ENCODE measurements at places on chromosomes 1 and 21.

DNA sequence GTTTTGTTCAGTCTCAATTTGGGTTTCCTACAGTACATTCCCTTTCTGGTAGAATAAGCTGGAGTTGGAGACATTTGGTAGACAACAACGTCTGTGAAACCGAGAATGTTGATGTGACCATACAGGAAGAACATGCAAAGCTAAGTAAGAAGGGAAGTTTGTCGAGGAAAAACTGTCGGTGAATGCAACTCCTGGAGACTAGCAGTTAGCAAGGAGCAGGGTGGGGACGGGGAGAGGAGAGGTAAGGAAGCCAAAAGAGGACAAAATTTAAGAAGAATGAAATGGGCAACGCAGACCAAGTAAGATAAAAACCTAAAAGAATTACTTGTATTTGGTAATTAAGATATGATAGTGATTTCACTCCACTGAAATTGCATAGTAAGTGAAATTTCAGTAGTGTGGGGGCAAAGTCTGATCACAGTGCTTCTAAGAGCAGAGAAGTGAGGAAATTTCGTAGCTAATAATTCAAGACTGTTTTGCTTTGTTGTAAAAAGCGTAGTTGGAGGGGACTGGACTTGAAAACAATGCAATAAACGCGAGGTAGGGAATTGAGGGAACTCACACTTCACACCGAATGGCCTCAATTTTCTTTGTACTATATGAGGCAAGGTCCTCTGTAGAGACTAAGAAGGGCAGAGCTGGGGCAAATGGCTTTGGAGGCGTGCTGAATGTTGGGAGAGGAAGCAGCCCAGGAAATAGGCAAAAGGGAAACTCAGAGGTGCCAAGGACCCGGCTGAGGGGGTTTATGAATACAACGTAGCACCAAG is 787 bp upstream of the GIPC2 start:
- DNase-seq, result no peak

- no peak for DNase-seq
These were observed 15.5 kb upstream of the USP24 start for GRCh38 chr1:55230659-55231058.

- no peak for DNase-seq
These were observed 381.1 kb upstream of the NCAM2 start for GRCh38 chr21:20617130-20617529.

DNA sequence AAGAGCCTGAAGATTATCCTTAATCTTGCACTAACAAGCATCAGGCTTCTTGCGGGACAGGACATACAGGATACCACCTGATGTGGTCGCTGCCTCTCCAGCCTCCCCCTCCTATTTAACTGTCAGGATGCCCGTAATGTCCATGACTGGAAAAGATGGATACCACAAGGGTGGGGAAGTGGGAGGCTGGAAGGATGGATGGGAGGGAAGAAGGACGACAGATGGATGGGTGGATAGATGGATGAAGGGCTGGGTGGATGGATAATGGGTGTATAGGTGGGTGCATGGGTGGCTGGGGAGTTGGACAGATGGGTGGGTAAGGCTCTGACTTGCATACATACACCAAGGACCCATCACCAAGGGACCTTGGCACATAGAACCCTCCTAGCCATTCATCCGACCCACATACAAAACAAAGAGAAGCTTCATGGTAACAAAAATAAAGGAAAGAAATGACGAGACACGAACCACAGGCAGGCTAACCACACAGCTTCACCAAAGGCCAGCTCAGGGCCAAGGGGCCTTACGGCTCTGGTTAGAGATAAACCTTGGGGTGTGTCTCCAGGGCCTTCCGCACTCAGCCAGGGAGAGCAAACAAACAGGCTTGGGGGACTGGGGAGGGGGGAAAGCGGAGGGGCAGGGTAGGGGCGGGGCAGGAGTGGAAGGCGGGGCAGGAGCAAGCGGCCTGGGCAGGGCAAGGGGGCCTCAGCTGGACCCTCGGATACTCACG is 50.5 kb downstream of the HSPG2 start:
- DNase-seq, result no peak

DNA sequence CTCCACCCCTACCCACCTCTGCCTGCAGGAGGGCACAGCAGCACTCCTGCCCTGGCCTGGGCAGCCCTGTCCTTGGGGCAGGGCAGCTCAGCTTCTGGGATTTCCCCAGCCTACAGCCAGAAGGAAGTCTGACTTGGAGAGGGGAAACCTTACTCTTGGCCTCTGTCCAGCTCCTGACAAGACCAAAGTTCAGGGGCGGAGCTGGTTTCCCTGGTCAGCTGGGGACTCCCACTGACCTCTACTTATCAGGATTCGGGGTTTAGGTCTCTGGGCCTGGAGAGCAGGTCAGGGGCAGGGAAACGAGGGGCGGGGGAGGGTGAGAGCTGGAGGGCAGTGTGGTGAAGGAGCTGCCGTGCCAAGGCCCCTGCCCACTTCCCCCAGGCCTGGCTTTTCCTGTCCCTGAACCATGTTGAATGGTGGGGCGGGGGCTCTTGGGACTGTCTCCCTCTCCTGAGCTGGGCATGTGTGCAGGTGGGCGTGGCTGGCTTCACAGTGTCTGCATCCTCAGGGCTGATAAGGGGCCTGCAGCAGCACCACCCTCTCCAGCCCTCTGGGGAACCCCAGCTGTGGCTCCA is 16.8 kb upstream of the ETV3 start:
- DNase-seq, result no peak

- DNase-seq, result no peak
These were observed 6.1 kb downstream of the EFNA4 start for GRCh38 chr1:155069551-155070157.

GRCh38 chr1:115680730-115681111 is 39.0 kb downstream of the VANGL1 start:
- no peak for DNase-seq

DNA sequence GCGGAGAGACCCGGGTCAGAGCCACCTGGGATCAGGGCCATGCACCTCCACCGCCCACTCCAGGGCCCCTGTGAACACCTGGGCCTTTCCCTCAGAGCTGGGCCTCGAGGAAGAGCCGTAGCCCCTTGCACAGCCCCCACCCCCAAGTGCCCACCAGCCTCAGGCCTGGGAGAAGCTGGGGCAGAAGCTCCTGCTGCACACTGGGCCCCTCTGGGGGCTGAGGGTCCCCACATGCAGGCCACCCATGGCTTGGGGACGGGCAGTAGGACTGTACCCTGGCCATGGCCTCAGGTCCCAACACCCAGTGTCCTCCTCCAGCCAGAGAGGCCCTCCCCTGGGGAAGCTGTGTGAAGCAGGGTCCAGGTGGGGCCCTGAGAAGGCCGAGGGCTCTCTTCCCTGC is 6.5 kb downstream of the NOC2L start:
- DNase-seq, result no peak

GRCh38 chr1:245748240-245748639 is 593.5 kb downstream of the KIF26B start:
- no peak for DNase-seq

DNA sequence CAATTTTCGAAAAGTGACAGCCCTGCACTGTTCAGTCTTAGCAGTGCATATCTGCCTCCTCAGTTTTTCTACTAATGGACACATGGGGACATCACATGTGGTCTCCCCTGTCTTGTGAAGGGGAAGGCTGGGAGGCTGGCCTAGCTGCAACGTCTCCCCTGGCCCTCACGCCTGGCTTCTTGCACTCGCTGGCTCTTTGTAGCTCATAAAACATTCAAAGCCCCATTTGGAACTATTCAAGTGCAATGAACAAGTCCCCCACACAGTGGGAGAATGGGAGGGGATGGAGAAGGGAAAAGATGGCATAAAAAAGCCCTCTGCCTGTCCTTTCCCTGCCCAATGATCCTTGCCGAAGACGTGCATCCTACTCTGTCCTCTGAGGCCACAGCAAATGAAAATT is 73.6 kb downstream of the PGBD5 start:
- DNase-seq, result no peak

GRCh38 chr1:85940656-85941306 is 215.8 kb downstream of the COL24A1 start:
- no peak for DNase-seq

DNA sequence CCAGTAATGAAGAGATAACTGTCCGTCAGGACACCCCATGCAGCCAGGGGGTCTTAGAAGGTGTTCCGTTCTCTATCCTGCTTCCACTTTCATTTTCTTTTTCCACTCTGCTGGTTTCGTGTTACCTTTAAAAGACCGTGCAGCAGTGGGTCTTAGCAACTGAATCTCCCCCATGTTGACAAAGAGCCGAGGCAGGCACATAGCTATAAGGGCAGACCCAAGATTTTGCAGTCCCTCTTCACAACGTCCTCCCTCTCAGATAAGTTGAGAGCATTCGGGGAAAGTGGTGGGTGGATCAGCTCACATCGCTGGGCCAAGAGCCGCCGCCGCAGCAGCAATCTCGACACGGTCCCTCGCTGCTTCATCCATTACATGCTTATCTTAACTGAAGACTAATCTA is 355.5 kb downstream of the LMO4 start:
- DNase-seq, result no peak

DNA sequence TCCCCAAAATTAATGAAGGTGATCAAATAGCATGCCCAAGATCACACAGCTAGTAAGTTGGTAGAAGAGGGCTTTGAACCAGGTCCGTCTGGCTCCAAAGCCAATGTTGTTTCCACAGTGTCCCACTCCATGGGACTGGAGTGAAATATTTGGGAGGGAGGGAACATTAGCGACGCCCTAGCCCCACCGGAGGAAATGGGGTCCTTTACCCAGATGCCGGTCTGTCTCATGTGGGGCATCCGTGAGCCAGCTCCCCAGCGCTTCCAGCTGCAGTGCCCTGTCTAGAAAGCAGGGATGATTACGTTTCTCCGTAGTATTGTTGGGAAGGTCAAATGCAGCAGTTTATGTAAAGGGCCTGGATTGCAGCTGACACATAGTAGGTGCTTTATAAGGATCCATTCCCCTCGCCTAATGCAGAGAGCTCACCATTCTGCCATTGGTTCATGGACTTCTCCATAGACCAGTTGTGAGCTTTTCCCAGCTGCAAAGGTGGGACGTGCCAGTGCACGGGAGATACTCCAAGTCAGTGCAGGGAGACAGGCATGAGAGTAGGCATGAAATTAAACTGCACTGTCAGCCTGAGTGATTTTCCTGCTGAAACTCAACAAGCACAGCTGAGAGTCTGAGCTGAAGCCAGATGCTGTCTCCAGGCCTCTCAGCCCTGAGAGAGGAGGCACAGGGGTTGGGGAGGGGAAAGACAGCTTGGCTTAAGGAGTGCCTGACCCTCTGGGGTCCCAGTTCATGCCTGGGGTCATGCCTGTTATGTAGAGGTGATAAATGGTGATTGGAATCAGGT is 24.7 kb downstream of the QSOX1 start:
- DNase-seq, result no peak

GRCh38 chr1:15950302-15950701 is 25.6 kb downstream of the ZBTB17 start:
- DNase-seq, result no peak

DNA sequence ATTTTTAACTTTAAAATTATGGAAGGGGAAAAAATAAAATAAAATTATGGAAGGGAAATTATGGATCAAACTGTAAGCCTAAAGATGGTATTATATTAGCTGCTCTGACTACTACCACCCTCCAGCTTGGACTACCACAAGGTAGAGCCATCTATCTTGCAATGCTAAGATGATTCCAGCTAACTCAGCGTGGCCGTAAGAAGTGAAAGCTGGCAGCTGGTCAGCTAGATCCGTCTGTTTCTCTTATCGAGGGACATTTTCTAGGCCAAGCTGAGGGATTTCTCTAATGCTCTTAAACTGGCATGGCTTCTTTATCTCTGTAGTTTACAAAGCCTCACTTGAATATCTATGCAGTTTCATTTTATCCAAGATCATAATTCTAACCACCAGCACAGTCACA is 31.5 kb downstream of the LYST start:
- DNase-seq, result no peak

DNA sequence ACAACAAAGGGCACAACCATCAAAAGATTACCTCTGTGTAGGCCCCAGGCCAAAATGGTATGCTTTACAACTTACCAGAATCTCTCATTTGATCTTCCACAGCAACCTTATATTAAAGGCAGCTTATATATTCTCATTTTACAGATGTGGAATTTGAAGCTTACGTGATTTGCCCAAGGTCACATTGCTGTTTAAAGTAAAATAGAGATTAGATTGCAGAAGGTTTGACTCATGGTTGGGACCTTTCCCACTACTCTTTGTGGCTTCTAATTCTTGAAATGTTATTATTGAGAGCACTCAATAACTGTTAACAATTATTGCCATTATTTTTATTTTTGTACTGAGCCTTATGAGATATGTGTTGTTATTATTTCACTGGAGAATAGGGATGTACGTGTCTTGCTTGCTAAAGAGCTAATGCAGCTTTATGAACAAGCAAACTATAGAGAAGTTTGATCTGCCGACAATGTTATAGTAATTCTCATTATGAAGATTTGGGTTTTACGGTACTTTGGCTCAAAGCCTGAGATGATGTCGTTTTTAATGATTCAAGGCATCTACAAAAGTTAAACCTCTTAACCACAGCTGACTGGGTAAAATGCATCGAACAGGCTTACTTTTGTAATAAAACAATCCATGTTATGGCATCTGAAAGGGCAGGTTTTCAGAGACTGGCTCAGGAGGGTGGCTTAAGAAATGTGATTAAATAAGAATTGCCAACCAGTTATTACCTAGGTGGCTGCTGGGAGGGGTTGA is 43.3 kb upstream of the TSNAX start:
- DNase-seq, result no peak

DNA sequence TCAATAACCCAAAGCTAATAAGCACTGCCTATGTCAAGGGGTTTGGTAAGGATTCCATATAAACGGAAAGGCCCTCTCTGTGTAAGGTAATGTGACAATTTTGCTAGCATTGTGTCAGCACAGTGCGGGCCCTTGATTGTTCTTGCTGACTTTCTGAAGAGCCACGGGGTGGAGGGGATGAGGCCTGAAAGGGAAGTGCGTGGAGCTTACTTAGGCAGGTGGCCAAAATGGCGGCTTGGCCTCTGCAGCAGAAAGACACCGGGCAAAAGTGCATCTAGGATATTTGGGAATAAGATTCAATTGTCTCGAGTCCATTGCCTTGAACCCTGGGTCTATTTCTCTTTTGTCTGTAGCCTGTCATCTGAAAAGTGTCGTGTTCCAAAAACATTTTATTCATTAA is 114.3 kb downstream of the TGFB2 start:
- no peak for DNase-seq

DNA sequence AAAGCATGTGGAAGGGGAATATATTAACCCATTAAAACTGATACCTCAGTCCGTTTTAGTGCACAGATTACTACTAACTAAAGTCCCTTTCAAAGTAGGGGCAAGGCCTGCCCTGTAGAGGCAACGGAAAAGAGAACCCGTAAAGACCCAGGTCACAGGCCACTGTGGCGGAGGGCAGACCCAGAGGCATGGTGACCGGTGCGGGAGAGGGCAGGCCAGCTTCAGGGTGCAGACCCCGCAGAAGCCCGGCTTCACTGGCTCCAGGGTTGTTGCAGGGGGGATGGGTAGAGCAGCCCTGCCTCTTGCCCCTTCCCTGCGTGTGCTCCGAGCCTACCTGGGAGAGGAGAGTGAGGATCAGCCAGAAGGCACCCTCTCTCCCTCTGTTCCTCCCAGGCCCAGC is 17.7 kb downstream of the CNTN2 start:
- no peak for DNase-seq

- DNase-seq, result no peak
These were observed 259.9 kb upstream of the FMN2 start for GRCh38 chr1:239831577-239832355.

- no peak for DNase-seq
These were observed 198.4 kb upstream of the PTGFR start for GRCh38 chr1:78292361-78292760.
